Fibroblast of skin of left biceps (primary cell): ENCODE measurements at places on chromosomes 11 and 22.
A peak's percentile ranks its signal among the peaks of the same experiment; 100 is the strongest.

- DNase-seq = no peak
Observed at GRCh38 chr22:48855593-48856307, 971.9 kb downstream of the BRD1 start.

DNA sequence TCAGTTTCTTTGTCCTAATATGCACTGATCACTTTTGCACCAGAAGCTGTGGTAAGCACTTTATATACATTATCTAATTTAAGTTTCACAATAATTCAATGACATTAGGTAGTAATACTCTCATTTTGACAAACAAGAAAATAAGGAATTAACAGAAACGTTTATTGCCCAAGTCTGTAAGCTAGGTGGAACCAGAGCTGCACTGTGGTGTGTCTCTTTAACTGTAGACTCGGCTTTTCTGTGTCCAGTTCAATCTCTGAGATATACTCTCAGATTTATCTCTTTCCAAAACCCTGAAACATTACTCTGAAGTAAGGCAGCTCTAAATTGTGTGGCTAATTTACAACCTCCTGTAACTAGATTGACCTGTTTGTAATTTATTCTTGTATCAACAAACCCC, 101.1 kb downstream of the MUC15 start:
- no peak for DNase-seq

DNA sequence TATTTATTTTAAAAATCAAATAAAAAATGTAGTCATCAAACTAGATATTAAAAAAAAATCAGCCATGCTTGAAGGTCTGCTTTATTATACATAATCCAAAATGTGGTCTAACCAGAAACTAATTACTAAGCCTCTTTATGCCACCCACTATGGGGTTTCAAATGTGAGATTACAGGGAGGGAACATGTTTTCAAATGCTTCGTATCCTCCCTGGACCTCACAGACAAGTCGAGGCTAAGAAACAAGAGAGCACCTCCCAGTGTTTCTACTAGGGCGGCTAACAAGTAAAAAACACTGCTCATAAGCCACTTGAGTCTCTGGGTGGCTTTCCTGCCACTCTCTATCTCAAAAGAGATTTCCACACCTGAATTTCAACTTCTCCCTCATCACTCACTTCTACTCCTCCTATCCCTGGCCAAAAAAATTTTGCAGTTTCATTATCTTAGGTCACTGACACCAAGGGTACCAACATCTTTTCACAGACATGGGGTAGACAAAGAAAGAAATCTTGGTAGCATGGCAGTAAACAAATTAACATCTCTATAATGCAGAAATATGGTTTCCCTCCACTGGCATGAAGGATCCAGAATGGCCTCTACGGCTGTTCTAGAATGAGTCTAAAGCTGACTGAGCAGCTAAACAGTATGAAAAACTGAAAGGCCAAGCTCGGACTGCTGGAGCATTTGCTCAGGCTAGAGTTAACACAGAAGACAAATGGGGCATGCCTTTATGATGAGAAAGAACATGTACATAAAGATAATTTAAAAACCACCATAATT, 50.9 kb downstream of the PITPNB start:
- no peak for DNase-seq

GRCh38 chr11:4763096-4763495, 6.6 kb downstream of the OR51F1 start:
- no peak for DNase-seq

DNA sequence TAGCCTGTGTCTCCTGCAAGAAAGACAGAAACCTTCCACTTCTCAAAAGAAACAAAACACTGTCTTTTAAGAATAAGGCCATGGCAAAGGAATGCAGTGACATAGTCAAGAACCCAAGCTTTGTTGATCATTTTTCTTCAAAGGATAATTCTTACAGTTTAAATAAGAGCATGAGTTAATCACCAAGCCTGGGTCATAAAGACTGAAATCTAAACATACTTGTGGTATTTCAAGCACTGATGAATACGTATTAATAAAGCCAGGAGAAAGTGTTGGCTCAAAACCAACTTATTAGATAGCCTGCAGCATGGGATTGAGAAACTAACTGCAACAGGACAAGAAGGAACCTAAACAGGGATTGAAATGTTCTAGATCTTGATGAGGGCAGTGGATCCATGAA, 143.3 kb upstream of the MTNR1B start:
- peak; percentile 50 for DNase-seq

DNA sequence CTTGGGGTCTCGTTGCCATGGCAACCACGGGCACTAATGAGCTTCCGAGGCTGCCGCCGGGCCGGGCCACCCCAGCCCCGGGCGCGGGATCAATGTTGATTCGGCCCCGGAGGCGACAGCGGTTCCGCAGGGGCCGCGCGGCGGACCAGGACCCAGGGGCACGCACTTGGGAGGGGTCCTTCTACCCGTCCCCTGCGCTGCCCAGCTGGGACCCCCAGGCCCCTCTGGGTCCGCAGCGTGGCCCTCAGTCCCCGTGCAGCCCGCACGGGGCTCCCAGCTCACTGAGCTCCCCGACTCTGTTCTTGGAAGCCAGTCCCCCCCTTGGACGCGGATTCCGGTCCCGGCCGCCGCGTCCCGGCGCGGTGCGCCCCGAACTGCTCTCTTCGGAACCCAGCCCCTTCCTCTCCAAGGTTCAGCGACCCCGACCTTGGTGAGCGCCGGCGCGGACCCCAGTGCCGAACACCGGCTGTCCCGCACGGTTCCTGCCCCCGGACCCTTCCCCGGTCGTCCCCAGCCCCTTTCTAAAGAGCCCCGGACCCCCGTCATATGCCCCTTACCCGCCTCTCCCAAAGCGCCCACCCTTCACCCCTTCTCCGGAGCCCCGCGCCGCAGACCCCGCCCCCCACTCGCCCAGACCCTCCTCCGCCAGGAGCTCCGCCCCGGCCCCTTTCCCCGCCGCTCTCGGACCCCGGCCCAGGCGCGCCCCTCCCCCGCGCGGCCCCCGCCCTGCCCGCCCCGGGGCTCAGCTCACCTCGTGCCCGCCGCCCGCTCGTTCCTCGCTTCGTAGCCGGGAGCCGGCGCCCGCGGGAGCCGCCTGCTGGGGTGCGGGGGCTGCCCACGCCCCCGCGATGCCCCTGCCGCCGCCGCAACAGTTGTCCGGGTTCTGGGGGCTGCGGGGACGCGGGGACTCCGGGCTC, 18.3 kb upstream of the SHISAL1 start:
- DNase-seq = no peak

DNA sequence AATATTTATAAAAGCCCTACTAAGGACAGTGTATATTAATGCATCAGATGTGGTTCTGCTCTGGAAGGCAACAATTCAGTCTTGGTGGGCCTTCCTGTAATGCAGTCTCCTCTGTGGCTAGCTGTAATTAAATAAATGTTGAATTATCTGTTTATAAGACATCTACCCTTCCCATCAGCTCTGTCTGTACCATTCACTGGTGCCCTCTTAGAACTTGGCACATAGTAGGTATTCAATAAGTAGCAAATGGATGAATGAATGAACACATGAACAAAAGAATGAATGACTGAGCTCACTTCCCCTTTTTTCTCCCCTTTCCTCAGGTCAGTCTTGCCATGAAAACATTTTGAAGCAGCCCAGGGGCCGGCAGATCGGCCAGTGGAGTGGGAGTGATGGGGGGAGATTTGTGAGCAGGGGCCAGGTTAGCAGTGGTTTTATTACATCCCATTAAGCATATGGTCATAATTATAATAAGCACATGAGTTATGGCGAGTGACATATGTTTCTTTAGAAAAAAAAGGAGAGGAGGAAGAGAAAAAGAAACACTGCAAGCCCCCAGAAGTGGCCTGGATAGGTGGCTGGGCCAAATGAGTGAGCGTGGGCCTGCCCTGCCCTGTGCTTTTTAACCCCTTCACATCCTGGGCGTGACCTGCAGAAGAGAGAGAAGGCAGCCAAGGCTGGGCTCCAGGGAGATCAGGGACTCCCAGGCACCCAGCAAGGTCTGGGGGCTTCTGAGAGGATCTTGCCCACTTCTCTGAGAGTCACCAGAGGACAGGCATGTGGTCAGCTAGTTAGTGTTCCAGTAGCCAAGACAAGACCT, 48.6 kb upstream of the CD82 start:
- DNase-seq = no peak

DNA sequence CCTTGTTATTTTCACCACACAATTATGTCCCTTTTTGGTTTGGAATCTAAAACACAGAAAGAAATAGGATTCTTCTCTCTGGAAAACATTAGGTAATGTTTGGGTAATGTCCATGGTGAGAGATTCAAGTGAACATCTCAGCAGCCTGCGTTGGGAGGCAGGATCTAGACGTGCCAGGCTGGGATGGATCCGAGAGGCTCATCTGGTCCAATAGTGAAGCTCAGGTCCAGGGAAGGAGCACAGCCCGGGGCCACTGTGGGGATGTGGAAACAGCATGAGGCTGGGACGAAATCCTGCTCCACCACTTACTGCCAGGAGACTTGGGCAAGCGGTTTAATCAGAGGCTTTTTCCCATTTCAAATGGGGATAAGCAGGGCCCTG, 109.9 kb downstream of the CSNK2A3 start:
- no peak for DNase-seq
